ENCODE measurements at places on chromosomes 1 and 21.

- DNase-seq, result peak; percentile 46
These were observed 301.2 kb downstream of the DUSP10 start for GRCh38 chr1:221440658-221441057.

DNA sequence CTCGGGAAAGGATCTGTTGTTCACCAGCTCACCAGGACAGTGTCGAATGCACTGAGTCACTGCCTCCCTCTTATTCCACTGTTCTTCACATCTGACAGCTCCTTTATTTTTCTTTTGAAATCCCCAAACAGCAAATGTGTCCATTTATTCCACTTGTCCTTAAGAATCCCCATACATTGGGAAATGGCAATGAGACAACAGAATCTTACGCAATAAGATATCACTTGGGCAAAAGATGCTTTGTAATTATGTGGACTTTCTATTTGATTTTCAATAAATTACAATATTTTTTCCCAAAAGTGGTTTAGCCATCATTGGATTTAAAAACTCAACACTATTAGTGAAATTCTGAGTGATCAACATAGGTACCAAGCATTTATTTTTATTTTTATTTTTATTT is 3.7 kb downstream of the KRTAP20-2 start:
- DNase-seq, result no peak

DNA sequence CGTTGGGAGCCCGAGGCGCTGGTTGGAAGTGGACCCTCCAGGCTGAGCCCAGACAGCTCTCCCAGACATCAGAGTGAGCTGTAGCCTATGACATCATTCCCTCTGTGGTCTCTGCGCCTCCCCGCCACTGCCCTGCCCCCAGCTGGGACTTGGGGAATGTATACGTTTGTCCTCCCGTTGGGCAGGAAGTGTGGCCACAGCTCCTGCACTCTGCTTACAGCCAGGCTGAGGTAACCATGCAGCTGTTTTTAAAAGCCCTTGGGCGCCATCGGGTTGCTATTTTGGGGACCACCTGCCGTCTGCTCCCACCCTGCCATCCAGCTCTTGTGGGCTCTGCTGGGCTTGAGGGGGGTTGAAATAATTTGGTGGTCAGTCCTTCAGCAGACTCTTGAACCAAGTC is 7.8 kb downstream of the VASH2 start:
- no peak for DNase-seq

DNA sequence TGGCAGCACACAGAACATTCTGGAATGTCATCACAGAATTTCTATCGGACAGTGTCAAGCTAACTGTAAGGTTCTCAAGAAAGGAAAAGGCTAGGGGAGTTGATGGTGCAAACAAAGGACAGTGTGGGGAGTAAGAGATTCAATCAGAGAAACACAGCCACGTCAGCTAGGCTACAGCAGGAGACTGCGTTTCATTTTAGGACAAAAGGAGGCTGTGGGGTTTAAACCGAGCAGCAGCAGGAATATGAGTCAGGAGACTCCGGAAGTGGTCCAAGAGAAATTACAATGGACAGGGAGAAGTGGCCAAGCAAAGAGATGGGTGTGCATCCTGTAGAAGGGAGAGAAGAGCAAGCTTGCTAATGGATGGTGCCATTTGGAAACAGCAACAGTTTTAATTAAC is 37.4 kb upstream of the C1orf198 start:
- no peak for DNase-seq

GRCh38 chr1:199040076-199040905 is 401.5 kb downstream of the PTPRC start:
- DNase-seq, result no peak

DNA sequence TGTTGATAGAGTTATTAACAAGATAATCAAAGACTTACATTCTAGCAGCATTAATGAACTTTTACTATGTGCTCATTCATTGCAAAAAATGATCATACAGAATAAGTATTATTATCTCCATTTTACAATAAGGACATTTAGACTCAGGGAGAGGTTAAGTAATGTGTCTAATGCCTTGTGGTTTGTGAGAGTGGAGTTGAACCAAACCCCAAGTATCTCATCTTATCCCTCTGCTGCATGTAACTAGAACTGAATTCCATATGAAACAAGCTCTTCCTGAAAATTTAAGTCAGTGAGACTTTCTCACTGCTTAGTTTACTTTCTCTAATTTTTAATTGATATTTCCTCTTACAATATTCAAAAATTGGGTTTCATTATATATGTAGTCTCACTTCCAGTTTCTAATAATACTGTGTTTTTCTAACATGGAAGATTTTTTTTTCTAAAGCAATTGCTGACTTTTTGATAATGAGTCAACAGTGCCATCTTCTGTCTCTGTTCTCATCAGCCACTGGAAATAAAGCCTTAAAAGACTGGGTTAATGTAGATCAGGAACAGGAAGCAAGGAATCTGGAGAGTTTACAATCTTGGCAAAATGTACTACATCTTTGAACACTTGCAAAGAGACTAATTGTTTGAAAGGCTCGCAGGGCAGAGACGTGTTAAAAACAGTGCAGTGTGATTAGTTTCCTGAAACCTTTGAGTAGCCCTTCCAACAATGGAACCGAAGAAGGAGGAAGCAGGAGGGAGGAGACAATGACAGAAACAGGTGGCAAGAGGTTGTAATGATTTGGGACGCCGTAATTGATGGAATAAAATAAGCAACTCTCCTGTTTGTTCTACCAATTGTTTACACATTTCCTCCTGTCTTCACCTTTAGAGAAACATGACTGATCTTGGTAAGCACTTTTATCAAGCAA is 567.6 kb downstream of the MRPL39 start:
- DNase-seq, result no peak

- DNase-seq, result no peak
These were observed 237.5 kb downstream of the TTLL7 start for GRCh38 chr1:83761167-83762038.
